Fibroblast of skin of abdomen (primary cell): ENCODE measurements at places on chromosomes 12 and 14.

DNA sequence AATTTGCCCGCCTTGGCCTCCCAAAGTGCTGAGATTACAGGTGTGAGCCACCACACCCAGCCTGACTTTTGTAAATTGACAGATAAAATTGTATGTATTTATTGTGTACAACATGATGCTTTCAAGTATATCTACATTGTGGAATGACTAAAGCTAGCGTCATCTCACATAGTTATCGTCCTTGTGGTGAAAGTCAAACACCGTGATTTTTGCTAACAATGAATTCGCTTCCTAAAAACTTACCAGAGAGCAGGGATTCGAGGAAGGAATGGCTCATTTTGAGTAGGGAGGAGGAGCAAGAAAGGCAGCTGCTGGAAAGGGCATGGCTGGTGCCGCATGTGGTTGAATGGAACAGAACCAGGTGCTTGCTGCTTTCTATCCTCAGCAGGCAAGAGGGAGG, 85.4 kb downstream of the LGMN start:
- DNase-seq = peak; percentile 77

DNA sequence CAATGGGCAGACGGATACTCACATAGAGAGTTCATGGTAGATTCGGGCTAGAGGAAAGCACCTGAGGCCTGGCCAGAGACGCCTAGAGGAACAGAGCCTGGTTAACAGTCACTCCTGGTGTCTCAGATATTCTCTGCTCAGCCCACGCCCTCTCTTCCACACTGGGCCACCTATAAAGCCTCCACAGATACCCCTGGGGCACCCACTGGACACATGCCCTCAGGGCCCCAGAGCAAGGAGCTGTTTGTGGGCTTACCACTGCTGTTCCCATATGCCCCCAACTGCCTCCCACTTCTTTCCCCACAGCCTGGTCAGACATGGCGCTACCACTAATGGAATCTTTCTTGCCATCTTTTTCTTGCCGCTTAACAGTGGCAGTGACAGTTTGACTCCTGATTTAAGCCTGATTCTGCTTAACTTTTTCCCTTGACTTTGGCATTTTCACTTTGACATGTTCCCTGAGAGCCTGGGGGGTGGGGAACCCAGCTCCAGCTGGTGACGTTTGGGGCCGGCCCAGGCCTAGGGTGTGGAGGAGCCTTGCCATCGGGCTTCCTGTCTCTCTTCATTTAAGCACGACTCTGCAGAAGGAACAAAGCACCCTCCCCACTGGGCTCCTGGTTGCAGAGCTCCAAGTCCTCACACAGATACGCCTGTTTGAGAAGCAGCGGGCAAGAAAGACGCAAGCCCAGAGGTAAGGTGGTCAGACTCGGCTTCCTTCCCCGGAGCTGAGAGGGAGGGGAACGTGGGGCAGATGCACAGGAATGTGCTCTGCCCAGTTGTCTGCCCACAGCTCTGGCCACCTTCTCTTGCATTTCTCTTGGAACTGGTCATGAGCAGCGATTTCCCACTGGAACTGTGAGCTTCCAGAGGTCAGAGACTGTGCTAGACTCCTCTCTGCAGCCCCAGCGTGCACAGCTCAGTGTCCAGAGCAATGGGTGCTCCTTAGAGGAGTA, at the start of gene CD4:
Gene CD4 (plus strand): TSS at position 557 of the 953 bp plus-strand sequence. CDS start 10,611 bp downstream, outside the sequence.
- no peak for DNase-seq

DNA sequence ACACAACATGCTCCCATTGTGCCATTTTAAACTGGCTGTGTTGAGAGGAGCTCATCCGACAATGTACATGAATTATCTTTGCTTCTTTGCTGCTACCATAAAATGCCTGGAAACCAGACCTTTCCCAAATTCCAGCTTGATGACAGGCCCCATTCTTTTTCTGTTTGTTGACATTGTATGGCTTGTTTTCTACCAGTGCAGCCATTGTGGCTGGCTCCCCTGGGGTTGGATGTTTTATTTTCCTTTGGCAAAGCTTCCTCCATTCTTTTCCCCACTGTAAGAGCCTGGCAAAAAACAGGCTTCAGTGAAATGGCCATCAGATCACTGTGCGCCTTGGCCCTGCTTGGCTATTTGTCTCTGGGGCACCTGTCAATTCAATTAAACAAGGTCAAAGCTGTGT, 532.5 kb downstream of the VRK1 start:
- DNase-seq = no peak

DNA sequence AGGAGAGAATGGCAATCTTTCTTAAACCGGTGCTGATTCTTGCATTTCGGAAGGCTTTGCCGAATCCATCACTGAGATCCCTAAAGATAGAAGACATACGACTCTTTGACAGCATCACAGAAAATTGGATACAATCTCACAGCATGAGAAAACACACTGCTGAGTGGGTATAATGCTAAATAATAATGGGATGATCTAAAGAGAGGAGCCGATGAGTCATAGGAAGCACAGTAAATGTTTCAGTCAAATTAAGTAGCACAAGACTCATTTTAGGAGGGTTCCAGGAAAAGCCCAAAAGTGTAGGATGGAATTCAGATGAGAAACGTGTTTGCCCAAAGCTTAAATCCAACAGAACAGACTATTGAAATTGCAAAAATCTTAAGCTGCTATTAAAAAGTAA, 81.7 kb downstream of the CPNE8 start:
- DNase-seq = no peak

DNA sequence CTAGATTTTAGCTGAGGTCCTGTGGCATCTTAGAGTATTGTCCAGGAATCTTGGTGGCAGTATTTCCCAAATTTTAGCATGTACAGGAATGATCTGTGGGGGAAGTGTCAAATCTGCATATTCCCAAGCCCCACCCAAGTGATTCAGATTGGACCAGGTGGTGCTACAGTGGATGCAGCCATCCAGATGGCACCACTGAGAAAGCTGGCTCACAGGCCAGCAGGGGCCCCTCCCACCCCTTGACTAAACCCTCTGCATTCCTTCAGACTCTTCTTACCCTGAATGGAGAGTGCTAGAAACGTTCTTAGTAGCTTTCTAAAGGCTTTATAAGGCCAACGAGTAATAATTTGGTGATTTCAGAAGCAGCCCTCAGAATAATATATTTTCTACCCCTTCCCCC, 255.2 kb downstream of the NRXN3 start:
- DNase-seq = no peak

GRCh38 chr12:15706010-15706676, 83.0 kb downstream of the EPS8 start:
- DNase-seq = no peak
